ENCODE measurements at places on chromosomes 12 and 14.

DNA sequence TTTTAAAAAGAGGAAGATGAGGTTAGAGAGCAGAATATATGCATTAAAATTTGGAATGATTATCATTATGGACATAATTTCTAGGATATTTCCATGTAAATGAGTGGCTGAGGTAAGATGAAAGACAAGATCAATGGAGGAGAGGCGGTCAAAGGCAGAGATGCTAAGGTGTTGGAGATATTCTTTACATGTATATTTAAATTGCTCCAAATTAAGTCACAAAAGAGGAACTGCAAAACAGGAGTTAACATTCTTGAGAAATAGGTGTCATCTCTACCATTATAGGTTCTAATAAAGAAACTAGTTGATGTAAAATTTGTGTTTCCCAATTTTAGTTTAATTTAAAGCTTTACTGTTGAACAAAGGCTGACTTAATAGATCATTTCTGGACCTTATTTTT, 268.5 kb upstream of the PPFIA2 start:
- no peak for DNase-seq

DNA sequence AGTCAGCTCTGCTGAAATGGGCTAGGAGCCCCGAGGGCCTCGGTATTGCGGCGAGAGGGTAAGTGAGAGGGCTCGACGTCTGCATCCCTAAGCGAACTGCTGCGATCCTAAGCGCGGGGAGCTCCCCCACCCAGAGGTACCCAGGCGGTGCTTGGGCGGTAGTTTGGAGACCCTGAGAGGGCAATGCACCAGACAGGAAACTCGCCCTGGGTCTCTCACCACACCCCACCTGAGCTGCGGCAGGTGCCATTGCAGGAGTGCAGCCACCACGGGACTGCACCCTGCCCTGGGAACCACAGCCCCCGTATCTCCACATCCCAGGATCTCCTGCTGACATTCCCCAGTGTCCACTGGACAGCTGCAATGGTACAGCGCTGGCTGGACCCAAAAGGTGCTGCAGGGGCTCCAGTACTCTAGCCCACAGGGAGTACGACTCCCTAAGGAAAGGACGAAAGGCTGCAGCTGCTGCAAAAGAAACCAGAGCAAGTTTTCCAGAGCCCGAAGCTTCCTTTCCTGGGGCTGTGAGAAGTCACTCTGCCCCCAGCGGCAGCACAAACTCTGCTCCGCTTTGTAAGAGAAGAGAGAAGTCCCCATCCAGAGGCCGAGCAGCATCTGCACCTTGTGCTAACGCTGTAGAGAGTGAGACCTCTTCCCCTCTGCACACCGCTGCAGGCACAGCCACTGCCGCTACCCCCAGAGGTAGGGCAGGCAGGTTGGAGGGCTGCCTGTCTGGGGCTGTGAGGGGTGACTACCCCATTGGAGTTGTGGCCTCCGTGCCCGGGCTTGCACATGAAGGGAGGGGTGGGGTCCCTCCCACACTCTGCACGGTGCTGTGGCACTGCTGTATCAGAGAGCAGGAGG, 31.1 kb upstream of the MON2 start:
- peak; percentile 69 for DNase-seq

GRCh38 chr12:105222726-105223351, 13.1 kb downstream of the APPL2 start:
- DNase-seq, result no peak

DNA sequence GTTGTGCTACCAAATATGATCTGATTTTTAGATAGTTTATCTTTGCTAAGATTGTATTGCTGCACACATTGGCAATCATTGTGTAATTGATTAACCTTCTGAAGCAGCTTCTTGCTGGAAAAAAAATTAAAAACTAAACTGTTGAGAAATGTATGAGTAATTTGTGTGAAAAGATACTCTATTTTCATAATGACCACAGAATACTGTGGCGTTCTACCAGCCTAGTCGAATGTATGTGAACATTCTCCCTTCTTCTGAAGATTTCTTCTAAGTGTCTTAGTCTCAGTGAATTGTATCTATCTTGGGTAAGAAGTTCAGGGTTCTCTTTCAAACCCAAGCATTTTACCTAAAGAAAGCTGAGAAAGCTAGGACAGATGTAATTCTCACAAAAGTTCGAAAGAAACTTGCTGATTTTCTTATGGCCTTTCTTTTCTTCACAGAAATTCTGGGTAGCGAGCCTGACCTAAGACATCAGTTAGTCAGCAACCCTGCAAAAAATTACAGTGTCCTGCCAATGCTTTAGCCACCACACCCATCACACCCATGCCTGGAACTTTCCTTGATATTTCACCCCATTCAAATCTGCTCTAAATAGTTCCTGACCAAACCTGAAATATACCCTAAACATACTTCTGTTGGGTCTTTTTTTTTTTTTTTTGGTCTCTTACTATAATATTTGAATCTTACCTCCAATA, 27.1 kb upstream of the C12orf71 start:
- DNase-seq, result no peak

DNA sequence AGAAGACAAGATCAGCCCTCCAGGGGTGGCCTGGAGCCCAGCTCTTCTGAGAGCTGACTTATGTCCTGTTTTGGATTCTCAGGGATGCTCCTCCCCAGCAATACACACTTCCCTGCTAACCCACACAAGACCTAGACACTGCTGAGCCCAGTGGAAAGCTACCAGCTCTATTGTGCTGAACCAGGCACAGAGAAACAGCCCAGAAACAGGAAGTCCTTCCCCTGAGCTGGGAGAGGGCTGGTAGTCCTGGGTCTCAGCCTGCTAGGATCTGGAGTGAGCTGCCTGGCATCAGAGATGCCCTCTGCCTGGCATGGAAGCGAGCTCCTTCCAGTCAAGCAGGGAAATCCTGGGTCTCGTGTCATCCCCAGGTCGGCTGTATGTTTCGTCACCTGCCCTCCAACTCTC, 1.2 kb upstream of the LAG3 start:
- DNase-seq, result peak; percentile 54

Measured in right lobe of liver (tissue), 6 donors.